OCI-M1 (cell line): ENCODE measurements at places on chromosomes 7 and 10.

- no peak for DNase-seq
Observed at GRCh38 chr7:33893377-33893776, 12.0 kb upstream of the BMPER start.

- no peak for DNase-seq
Observed at GRCh38 chr10:121310151-121310711, 288.0 kb downstream of the FGFR2 start.

- no peak for DNase-seq
Observed at GRCh38 chr10:11715815-11716494, 26.2 kb upstream of the ECHDC3 start.

GRCh38 chr7:84194484-84195271 is at the start of gene SEMA3A:
TSS of gene SEMA3A (minus strand) at chr7:84194789. CDS start at chr7:84194586, 203 bp downstream.
- peak; percentile 85 for DNase-seq

- DNase-seq = no peak
Observed at GRCh38 chr10:25261558-25261957, 86.8 kb downstream of the GPR158 start.

DNA sequence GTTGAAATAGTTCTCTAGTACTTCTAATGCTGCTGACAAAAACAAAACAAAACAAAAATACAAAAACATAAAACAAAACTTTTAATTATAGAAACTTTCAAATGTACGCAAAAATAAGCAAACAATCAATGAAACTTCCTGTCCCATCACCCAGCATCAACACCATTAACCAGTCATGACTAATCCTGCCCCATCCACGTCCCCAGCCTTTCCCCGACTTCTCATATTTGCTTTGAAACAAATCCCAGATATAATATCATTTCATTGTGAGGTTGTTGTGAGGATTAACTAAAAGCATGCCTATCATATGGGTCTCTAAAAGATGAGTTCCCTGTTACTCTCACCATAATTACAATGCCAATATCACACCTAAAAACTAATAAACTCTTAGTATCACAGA is 55.7 kb downstream of the CSTF2T start:
- DNase-seq = no peak

DNA sequence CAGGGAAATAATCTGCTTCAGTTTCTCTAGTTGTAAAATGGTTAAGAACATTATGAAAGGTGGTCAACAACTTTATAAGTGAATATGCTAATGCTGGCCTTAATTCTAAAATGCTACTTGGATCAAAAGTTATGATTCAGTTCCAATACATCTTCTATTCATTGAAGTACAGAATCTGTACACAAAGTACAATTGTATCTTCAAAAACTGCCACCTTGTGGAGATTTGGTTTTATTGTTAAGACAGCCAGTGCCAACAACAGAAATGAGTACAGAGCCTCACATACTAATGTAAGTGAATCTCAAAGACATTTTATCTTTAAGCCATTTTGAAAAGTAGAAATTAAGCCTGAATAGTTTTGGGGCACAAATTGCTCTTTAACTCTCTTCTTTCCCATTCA is 194.0 kb downstream of the CFTR start:
- peak; percentile 59 for DNase-seq

DNA sequence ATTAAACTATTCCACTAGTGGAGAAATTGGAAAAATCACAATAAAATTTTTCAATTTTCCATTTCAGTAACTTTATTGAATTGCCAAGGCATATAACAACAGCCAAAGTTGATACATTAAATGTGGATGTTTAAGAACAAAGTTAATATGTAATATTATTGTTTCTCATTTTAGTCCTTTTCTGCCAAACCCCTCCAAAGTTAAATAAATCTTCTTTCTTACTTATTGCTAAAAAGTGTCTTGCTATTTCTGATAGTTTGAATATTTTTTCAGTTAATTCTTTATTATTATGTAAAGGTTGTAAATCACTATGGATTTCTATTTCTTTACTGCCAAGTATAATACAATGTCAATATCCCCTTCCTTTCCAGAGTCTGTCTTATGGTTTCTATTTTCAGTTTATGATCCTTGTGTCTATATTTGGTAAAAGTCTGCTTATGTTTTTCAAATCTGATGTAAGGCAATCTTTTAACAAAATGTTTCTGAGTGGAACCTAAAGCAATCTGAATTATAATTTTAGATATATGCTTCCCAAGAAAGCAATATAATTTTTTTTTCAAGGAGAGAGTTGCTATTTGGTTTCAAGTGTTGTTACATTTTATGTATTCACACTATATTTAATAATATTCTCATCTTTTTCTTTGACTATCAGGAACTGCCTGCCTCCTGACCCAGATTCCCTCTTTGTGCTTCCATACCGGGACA is 80.3 kb upstream of the RHOBTB1 start:
- no peak for DNase-seq

DNA sequence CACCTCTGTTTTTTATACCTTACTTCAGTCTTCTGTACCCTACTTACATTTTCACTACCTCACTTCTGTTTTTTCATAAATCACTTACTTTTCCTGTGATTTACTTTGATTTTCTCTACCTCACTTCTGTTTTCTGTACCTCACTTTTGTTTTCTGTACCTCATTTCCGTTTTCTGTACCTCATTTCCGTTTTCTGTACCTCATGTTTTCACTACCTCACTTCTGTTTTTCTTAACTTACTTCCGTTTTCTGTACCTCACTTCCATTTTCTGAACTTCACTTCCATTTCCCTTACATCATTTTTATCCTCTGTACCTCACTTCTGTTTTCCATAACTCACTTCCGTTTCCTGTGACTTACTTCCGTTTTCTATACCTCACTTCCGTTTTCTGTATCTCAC is 492.0 kb upstream of the AKR1E2 start:
- no peak for DNase-seq
